ENCODE measurements at places on chromosomes 4 and X.

DNA sequence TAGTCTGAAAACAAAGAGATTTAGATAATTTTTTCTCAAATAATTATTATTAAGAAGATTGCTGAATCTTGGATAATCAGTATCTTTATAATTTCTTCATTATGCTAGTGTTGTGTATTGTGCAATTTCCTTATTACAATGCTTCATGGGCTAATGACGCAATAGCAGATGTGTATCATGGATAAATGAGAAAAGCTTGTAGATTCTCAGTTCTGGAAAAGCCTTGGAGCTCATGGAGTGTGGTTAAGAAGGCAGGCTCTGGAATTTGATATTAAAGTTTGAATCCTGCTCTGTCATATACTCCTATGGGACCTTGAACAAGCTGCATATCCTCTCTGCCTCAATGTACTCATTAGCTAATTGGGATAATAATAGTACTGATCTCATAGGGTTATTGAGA is 18.9 kb upstream of the CXCL8 start:
- peak; percentile 57 for DNase-seq

- DNase-seq, result peak; percentile 64
Observed at GRCh38 chr4:173181848-173182247, 13.2 kb downstream of the GALNT7 start.

GRCh38 chr4:150578745-150579501 is 3.0 kb upstream of the MAB21L2 start:
- peak; percentile 25 for DNase-seq

- DNase-seq, result no peak
Observed at GRCh38 chr4:123628288-123628687, 231.7 kb downstream of the SPRY1 start.

- DNase-seq, result no peak
Observed at GRCh38 chrX:12962041-12962504, 12.8 kb upstream of the TMSB4X start.

GRCh38 chr4:95715830-95716229 is 124.1 kb upstream of the PDHA2 start:
- DNase-seq, result no peak

DNA sequence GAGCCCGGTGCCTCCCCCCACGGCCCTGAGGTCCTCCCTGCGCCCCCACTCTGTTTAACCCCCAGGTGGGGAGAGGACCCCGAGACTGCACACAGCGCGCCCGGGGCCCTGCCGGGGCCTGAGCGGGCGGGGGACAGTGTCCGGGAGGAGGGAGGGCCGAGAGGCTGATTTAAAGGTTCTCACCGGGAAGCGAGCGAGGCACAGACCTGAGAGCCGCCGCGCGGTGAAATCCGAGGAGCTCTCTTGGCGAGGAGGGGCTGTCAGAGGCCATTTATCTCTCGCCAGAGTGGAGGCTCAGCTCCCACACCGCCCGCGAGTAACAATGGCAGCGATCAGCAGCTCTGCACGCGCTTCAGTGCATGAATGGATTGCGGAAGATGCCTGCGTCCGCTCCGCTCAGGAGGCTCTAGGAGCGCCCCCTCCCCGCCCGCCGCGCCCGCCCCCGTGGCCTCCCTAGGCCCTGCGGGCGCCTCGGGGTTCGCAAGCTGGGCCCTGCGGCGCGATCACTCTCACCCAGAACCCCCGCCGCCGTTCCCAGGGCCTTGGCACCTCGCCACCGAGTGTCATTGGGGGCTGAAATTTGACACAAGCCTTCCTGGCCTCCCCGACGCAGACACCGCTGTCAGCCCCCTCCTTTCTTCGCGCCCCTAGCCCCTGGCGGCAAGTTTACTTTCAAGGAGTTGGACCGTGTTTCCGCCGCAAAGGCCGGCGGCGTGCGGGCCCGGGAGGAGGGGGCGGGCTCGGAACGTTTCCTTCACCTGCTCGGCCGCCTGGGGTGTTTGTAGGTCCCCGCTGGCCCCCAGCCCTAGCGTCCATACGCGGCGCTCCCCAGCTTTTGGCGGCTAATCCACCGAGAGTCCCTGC is 48.7 kb upstream of the BCOR start:
- DNase-seq, result peak; percentile 42

DNA sequence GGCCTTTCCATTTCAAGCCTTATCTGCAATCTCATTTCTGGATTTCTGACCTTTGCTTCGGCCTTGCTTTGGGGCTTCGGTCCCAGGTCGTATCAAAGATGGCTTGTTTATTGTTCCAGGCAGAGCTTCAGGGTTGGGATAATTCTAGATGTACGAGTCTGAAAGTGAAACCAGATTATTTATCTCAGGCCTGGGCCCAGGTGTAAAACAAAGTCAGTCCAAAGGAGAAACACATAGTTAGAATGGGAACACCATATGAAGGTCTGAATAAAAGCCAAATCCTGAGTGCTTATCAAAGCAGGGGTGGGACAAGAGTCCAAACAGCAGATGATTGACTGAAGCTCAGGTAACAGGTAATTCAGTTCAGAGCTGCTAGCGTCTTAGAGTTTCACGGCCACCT is 17.1 kb downstream of the PRIMPOL start:
- DNase-seq, result no peak

DNA sequence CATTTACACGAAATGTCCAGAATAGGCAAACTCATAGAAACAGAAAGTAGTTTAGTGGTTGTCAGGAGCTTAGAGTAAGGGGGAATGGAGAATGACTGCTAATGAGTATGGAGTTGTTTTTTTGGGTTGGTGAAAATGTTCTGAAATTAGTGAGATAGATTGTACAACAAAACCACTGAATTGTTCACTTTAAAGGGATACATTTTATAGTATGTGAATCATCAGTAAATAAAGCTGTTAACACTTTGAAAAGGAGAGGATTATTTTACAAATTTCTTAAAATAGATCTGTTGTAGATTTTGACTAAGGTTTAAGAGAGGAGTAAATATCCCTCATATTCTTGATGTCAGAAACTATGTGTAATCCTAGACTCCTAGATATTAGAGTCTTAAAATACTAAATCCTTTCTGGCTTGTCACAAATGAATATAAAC is 82.7 kb downstream of the RAPGEF2 start:
- no peak for DNase-seq

DNA sequence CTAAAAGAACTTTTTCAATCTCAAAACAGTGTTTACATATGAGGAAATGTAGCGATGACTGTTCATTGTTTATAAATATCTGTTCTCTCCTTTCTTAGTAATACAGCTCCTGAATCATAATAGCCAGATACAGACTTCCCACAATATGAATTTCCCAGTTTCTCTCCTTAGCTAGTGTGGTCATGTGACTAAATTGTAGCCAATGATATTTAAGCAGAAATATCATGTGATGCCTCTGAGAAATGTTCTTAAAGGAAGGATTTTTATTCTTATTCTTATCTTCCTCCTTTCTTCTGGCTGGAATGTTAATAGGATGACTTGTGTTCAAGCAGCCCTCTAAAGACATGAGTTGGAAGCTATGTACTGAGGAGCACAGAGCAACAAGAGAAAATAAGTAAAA is 383.7 kb upstream of the ATOH1 start:
- DNase-seq, result peak; percentile 1
